Panc1 (cell line): ENCODE measurements at places on chromosomes 12 and 14.

DNA sequence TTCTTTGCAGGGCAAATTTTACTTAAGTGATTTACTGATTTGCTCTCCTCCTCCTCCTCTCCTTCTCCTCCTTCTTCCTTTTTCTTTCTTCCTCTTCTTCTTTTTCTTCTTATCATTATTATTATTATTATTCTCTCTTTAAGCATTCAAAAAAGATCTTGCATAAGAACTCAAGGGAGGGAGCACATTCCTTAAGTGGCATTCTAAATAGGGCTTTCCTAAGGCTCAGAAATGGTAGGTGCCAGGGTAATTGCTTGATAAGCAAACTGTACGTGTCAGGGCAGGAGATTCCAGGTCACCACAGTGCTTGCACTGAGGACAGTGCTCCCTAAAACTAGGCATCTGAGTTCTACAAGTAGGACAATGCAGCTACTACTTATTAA is 92.4 kb downstream of the SPTSSA start:
- no peak for DNase-seq

DNA sequence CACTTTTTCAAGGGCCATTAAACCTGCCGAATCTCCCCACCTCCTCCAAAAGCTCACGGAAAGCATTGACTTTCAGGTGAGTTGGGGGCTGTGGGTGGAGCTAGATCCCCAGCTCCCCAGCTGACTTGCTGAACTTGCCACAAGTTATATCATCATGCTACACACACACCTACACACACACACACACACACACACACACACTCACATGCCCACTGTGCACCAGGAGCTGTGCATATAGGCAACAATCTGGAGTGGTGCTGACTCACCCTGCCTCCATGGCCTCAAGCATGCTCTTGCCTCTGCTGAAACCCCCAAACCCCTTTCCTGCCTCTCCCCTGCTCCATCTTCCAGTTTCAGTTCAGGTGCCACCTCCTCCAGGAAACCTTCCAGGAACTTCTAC is 26.1 kb downstream of the SERPINA3 start:
- no peak for DNase-seq

DNA sequence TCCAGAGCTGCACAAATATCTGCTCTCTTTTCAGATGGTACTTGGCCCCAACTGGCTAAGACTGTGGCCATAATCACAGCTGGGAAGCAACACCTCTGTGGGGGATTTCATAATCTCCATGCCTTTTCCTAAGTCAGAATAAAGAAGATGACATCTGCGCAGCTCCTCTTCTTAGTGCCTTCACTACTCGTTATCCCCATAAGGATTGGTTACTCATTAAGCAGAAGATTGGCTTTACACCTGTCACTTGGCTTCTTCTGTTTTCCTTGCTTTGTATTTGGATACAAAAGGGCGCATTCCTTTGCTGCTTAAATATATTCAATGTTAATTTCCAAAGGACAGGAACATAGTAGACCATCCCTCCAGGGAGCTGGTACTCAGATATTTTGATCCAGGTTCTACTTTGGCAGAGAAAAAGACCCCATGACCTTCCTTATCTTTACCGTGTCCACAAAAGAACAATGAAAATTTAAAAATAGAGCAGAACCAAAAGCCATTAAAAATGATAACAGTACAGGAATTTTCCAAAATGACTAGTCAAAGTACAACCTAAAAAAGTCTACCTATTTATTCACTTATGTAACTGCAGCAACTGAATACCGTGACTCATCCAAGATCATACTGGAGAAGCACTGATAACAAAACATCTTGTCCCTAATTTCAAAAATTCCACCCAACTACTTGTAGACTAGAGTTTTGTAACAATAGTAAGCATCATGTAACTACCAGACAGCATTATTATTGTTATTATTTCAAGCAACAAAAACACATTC is 352.3 kb upstream of the TMPO start:
- no peak for DNase-seq

DNA sequence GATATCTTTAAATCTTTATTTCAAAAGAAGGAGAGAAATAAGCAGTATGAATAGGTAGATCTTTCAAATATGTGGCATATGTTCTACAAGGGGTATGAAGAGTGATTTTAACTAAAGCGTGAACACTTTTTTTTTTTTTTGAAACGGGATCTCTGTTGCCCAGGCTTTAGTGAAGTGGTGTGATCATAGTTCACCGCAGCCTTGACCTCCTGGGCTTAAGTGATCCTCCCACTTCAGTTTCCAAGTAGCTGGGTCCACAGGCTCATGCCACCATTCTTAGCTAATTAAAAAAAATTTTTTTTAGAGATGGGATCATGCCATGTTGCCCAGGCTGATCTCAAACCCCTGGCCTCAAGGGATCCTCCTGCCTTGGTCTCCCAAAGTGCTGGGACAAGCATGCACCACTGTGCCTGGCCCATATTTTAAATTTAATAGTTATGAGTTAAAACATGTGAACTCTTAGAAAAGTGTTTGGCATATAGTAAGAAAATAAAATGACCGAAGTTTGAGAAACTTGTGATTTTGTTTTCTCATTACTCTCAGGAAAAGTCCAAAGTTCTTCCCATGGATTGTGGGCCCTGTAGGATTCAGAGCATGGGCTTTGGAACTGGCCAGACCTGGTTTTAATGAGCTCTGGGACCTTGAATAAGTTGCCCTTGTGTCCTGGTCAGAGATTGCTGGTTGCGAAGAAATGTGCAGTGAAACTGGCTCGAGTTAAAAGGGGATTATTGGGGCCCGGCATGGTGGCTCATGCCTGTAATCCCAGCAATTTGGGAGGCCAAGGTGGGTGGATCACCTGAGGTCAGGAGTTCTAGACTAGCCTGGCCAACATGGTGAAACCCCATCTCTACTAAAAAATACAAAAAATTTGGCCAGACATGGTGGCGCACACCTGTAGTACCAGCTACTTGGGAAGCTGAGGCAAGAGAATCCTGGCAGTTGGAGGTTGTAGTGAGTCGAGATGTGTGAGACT is 27.0 kb downstream of the SLC17A8 start:
- DNase-seq: no peak

DNA sequence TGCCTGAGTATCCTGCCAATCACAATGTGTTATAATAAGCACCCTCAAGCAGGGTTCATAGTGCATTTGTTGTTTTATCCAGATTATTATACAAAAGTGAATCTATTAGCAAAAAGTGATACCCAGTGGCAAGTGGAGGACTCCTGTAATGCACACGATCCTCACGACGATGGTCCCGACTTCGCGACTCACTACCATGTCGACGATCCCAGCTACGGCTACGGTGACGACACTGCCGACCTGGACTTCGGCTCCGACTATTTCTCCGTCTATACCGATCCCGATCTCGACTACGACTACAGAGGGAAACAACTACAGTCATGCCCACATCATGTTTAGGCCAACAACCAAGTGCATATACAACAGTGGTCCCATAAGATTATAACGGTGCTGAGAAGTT is 12.9 kb downstream of the RBM23 start:
- no peak for DNase-seq

DNA sequence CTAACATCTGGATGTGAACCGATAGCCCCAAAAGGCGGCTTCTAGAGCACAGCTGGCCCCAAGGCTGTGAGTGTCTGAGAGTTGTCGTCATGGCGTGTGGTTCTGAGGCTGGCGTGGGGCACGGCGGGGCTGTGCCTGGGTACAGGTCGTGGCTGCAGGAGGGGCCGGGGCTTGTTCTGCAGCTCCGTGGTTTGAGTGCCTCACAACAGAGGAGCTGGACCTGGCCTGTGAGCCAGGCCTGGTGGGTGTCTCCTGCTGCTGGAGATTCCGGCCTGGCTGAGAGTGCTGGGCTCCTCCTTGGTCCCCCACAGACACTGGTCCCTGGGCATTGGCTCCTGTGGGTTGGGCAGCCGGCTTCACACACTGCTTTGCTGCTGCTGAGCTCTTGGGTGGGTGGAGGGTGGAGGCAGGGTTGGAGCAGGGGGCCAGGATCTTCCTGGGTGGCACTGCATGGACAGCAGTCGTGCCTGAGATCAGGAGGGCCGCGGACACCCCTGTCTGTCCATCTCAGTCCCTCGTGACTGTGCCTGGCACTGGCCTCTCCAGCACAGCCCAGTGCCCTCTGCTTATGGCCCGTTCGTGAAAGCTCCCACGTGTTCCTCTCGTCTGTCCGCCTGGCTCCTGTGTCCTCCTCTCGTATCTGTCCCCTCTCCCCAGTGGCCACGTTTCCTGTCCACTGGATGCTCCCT is 31.8 kb upstream of the TEX22 start:
- DNase-seq: no peak

DNA sequence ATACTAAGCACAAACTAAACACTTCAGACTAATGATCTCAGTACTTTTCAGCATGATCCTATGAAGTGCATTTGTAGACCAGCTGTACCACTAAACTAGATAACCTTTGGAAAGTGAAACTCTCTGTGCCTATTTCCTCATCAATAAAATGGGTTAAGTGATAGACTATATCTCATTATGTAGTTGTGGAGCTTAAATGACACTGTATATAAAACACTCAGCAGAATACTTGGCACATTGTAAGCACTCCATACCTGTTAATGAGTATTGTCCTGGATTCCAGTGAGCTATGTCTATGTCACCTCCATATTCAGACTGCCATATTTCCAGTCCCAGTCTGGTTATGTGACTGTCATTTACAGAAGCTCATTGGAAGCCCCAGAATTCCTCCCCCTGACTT is 44.4 kb downstream of the RTN1 start:
- no peak for DNase-seq

GRCh38 chr12:111102102-111102739 is 181.8 kb upstream of the MYL2 start:
- no peak for DNase-seq
